MG63 (cell line): ENCODE measurements at places on chromosomes 3 and 15.

GRCh38 chr15:34944936-34945335, 24.6 kb downstream of the AQR start:
- DNase-seq = no peak

DNA sequence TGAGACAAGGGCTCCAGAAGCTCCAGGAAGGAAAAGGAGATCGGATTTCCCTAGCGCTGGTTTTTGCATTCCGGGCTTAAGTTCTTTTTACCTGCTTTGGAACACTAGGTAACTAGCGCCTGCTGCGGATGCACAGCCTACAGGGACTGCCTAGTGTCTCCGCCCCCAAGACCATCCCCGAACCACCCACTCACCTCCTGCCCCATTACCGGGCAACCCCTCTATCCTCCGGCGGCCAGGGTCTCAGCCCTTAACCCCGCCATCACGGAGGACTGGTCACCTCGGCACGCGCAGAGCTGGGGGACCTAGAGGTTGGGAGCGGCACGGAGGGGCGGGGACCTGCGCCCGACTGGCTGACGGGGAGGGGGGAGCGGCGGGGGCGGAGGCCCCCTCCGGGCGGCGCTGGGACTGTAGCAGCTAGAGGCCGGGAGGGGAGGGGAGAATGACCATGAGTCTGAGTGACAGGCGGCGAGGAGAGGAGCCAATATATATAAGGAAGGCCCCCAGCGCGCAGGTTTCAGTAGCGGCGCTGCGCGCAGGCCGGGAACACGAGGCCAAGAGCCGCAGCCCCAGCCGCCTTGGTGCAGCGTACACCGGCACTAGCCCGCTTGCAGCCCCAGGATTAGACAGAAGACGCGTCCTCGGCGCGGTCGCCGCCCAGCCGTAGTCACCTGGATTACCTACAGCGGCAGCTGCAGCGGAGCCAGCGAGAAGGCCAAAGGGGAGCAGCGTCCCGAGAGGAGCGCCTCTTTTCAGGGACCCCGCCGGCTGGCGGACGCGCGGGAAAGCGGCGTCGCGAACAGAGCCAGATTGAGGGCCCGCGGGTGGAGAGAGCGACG, at the start of gene DLL4:
Gene DLL4, plus strand, starts transcription at position 520 of the 839 bp plus-strand sequence. CDS start 329 bp downstream, outside the sequence.
- peak; percentile 30 for DNase-seq

DNA sequence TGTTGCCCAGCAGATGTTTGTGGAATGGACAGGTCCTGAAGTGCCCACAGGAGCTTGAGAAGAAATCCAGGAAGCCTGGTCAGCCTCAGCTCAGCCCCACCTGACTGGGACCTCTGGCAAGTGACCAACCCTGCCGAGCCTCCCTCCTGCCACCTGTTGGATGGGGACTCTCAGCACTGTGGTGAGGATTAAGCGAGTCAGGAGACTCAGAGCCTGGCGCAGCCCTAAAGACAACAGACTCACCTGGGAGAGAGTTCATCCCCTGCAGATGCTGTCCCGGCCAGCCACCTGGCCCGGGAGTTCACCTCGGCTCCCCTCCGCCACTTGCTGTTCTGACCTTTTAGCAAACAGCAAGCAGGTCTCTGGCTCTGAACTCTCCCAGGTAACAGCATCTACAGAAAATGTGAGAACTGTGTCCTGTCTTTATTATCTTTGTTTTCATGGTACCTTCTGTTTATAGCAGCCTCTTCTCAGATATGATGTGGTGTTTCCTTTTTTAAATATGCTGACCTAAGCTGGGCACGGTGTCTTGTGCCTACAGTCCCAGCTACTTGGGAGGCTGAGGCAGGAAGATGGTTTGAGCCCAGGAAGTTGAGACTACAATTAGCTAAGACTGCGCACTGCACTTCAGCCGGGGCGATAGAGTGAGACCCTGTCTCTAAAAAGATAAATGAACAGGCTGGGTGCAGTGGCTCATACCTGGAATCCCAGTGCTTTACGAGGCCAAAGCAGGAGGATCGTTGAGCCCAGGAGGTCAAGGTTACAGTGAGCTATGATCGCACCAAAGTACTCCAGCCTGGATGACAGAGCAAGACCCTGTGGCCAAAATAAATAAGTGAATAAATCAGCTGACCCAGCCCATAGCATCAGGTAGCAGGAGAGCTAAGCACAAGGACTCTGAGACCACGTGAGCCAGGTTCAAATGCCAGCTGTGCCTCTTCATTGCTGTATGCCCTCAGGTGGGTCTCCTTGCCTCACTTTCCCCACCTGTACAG, 32.4 kb upstream of the SLC6A6 start:
- DNase-seq = no peak

GRCh38 chr15:73153024-73153423, 100.8 kb downstream of the NEO1 start:
- no peak for DNase-seq

DNA sequence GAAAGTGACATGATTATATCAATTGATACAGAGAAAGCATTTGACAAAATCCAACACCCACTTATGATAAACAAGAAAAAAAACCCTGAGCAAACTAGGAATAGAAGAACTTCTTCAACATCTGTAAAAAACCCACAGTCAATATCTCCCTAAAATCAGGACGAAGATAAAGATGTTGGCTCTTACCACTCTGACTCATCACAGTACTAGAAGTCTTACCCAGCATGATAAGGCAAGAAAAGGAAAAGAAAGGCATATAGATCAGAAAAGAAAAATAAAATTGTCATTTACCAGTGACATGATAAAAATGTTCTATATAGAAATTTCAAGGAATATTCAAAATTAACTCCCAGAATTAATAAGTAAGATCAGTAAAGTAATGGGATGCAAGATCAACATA, 7.2 kb upstream of the FBXW12 start:
- no peak for DNase-seq

DNA sequence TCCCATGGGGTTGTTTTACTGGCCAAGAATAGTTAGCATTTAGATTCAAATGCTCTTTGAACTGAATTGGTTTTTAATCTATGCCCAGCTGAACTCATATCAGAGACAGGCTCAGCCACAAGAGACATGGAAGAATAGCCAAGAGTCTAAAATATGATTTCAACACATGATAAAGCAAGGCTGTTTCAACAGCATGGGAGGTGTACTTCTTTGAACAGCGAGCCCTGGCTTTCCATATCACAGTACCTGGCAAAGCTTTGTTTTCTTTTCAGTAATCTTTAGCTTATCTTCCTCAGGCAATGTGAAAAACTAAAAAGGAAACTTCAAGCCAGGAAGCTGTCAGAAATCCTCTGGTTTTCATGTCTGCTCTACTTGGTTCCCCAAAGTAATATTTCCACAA, 413.6 kb upstream of the ADAMTS9 start:
- no peak for DNase-seq

DNA sequence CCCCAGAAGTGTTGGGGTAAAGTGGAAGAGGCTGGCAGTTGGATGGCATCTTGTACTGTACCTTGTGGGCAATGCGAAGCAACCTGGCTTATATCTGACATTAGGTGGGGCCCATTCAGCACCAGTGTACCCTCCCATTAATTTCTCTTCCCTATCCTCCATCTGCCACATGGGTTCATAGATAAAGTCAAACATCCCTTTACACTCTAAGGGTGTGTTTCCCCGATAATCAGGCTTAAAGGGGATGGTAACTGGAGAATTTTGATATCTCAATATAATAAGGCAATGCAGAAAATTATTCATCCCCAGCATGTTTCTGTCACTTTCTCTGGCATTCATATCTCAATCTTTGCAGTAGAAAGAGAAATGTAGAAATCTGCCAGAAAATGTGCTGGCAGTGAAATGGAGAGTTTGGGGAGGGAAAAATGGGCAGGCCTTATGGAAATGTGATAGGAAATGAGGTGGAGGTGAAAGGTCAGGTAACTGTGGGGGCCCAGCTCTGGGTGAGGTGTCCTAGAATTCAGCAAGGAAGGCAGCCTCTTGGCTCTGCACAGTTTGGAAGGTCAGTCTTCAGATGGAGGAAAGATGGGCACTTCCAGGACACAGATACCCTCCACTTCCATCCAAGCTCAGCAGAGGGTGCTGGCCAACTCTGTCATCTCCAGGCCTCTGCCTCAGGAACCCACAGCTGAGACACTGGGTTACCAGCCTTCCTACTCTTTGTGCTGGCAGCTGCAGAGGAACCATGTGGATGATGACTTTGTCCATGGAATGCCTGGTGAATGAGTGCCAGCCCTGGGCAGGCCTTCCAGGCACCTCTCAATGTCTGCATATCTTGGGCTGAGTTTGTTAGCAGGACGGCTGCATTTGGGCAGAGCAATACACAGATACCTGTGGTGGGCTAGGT, 325.9 kb upstream of the CTDSPL start:
- peak; percentile 80 for DNase-seq

GRCh38 chr3:39165518-39165917, 12.1 kb upstream of the CSRNP1 start:
- no peak for DNase-seq

- DNase-seq = peak; percentile 43
Observed at GRCh38 chr3:46812237-46812791, 50.9 kb downstream of the MYL3 start.

GRCh38 chr3:151460228-151460627, 633 bp downstream of the IGSF10 start:
- no peak for DNase-seq

DNA sequence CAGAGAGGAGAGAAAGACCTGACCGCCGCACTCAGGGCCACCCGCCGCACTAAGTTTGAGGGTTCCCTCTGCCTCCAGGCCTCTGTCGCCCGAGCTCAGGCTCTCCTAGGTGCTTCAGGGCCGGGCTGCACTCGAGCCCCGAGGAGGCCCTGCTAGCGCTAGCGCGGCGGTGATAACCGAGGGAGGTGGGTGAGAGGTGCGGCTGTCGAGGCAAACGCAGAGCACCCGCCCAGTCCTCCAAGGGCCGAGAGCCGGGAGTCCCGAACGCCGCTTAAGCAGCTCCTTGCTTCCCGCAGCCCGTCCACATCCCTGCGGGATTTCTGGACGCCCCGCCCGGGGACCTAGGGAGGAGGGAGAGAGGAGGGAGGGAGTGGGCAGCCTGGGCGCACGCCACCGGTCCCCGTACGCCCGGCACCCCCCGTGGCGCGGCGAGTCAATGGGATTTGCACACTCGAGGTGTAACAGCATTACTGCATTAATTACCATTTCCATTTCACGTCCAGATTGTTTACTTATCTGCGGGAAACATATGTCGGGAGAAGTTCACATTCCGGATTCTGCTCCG, 6.8 kb downstream of the SOX14 start:
- DNase-seq = no peak
